ENCODE measurements at places on chromosomes 2 and 18.

DNA sequence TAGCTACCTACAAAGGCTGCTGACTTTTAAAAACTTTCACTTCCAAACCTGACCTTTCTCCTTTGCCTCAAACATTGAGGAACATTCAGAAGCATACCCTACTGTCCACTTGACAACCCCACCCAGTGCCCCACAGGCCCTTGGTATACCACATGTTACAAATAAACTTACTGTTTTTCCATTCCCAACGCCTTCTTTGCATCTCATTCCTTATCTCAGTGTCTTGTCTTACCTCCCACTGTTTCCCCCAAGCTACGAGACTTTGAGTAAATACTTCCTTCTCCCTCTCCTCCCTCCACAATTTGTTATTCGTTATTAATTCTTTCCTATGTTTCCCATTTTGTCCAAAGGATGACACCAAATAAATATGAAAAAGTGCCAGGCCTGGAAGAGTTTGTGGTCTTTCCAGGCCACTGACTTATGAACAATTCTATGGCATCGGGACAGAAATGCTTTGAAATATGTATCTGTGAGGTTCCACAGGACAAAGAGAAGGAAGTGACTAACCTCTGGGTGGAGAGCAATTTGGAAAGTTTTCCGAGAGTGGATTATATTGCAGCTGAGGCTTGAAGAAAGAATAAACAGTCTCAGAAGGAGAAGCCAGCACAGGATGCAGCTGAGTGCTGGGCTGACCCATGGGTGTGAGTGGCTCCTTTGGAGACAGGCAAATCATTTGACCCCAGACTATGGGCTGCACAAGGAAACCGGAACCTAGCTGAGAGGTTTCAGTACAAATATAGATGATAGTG, 409.0 kb downstream of the LPIN1 start:
- no peak for DNase-seq

DNA sequence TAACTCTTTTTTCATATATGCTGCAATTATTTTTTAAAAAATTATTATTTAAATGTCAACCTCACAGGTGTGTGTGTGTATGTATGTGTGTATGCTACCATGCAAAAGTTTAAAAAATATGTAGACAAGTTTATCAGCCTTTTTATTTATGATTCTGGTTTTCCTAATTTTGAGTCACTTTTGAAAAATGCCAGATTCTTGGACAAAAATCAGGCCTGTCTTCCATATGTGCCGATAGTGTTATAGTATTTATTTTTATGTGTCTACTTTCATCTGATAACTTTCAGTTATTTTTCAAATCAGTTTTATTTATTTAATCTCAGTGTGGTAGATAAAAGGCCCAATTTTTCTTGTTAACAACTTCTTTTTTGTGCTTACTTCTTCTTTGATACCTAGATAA, 176.2 kb downstream of the RDH14 start:
- DNase-seq, result no peak

GRCh38 chr2:124091721-124092120, 66.6 kb downstream of the CNTNAP5 start:
- no peak for DNase-seq

GRCh38 chr18:319720-320119, 51.9 kb upstream of the THOC1 start:
- DNase-seq, result no peak

DNA sequence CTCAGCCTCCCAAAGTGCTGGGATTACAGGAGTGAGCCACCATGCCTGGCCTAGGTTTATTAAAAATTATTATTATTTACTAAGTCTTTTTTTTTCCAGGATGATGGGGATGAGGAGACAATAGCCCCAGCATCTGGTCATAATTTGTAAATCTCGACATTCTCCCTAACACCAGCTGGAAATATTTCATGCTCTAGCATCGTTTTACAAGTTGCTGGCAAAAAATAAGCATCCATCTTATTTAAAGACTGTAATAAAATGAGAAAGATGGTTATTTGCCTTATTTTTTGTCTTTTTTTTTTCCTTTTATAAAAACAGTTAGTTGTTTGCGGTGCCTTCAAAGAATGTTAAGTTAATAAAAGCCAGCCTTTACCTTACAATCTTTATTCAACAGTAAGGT, 56.7 kb downstream of the SF3B1 start:
- no peak for DNase-seq

GRCh38 chr2:220432645-220433044, 805.2 kb downstream of the SLC4A3 start:
- no peak for DNase-seq

GRCh38 chr2:6454286-6454990, 411.3 kb downstream of the CMPK2 start:
- DNase-seq, result no peak

- no peak for DNase-seq
Observed at GRCh38 chr2:226020176-226020575, 620.7 kb downstream of the NYAP2 start.
